ENCODE measurements at places on chromosomes 2 and 18. TPM values are rescaled to one million over a fixed set of nuclear protein-coding genes. Genes with fewer than 3 reads are reported as not detected.

ANO7 gene
- 1.3 TPM for total RNA-seq

GPR45 gene
- total RNA-seq, result not detected

- no peak for DNase-seq
Measured at GRCh38 chr2:51212374-51212773, 180.4 kb upstream of the NRXN1 start.

GRCh38 chr18:56226025-56226424 lies 412.4 kb downstream of the TXNL1 start:
- no peak for DNase-seq

- DNase-seq, result no peak
Measured at GRCh38 chr2:174341995-174342685, 7.4 kb downstream of the SP9 start.

DNA sequence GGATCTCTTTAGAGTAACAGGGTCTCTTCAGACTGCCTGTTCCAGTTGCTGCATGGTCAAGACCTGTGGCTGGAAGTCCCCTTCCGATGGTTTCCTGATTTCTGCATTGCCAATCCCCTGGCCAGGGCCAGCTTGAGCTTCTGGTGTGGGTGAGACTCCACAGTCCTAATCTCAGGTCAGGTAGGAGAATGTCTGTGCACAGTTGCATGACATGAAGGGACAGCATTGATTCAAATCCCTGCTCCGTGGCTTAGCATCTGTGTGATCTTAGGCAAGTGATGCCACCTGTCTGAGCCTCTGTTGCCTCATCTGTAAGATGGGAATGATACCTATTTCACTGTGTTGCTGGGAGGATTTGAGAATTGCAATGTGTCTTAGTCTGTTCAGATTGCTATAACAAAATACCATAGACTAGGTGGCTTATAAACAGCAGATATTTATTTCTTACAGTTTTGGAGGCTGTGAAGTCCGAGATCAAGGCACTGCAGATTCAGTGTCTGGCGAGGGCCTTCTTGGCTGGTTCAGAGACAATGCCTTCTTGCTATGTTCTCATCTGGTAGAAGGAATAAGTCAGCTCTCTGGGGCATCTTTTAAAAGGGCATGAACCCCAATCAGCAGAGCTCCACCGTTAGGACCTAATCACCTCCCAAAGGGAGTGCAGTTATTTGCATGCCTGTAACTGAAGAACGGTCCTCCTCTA lies 66.2 kb downstream of the ATOH8 start:
- DNase-seq, result peak; percentile 89
